ENCODE measurements at places on chromosomes 7 and 10.

DNA sequence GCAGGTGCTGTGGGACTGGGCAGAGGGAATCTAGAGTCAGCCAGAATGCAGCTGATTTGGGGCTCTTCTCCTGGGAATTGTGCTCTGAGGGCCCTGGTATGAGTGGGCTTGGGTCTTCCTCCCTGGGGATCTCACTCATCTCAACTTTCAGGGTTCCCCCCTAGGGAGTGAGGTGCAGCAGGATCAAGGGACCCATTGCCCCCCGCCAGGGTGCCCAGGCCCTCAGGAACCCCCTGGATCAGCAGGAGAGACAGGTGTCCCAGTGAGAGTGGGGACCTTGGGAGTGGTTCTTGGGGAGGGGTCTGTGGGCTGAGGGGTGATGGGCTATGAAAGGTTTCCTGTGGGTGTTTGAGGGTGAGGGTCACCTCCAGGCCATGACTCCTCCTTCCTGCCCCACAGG lies 17.6 kb upstream of the VOPP1 start:
- DNase-seq: no peak

GRCh38 chr7:39526666-39527065 lies 39.5 kb upstream of the YAE1 start:
- DNase-seq: no peak

DNA sequence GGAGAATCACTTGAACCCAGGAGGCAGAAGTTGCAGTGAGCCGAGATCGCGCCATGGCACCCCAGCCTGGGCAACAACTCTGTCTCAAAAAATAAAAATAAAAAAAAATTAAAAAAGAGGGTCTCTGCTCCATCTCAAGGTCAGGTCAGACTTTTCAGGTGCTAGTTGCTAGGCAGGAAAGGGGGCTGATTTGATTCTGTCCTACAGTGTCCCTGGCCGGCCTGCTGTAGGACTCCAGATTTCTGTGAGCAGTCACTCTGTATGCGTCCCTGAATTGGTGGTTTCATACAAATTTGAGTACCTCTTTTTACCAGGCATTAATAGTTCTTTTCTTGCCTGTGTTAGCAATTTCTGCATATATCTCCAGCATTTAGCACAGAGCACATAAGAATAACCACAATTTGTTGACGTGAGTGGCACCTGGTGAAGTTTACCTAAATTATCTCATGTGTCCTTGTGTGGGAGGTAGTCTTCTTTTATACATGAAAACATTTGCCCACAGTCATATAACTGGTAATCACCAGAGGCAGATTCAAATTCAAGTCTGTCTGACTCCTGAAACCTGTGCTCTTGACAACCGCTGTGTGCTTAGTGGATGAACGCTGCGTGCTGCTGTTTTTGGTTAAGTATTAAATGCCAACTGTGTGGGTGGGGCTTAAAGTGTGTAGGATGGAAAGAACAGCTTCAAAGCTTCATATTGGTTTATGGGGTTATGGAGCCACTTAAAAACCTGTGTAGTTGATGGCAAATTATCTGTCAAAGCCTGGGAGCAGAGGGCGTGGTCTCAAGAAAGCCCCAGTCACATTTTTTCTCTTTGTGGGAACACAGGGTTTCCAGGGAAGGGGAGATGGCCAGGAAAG lies 3.2 kb upstream of the ZNF775 start:
- no peak for DNase-seq

DNA sequence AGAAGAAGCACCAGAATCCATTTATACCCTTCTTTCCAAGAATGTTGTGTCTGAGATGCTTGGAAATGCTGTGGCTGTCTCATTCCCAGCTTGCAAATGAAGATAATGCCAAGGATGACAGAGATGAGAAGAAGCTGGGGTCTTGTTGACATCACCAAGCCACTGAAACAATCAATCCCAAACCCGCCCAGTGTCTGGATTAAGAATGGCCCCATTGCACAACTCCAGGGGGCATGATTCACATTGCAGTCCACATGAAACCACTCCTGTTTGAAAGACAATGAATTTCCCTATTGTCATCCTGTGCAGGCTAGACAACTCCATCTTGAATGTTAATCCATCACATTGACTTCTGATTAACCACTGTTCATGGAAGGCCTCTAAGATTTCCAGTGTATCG lies 28.6 kb downstream of the SORBS1 start:
- DNase-seq: no peak

- no peak for DNase-seq
Measured at GRCh38 chr10:104252368-104252767, 2.3 kb upstream of the GSTO1 start.

DNA sequence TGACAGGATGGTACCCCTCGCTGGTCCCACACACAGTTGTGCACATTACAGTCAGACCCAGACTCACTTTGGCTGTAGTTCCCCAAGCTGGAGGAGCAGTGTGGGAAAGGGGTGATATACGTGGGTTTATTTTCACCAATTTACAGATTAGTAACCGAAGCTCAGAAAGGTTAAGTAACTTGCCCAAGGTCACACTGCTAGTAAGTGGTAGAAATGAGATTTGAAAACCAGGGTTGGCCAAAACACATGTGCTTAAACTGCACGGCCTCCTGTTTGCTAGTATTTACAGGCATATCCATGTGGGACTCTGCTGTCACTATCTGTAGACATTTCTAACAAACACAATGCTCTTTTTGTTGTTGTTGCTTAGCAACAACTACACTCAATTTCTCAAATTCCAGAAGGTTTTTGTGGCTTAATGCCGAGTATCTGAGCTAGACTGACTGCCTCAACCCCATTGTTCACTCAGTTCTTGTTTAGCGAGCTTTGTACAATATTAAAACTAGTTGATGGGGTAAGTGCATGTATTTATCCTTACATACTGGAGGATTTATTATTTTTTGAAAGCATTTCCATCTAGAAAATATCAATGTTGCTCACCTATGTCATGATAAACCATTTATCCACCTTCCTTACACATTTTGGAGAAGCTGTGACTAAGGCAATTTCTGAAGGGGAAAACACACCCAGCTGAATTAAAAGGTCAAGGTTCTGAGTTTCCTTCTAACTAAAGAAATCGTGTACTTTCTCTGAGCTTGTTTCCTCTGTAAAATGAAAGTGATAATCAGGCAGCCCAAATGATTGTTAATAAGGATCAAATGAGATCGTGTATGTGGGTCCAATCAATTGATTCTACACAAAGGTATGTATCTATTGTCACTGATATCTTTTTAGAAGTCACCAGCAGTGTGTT lies 5.3 kb upstream of the TMEM139 start:
- DNase-seq: no peak

DNA sequence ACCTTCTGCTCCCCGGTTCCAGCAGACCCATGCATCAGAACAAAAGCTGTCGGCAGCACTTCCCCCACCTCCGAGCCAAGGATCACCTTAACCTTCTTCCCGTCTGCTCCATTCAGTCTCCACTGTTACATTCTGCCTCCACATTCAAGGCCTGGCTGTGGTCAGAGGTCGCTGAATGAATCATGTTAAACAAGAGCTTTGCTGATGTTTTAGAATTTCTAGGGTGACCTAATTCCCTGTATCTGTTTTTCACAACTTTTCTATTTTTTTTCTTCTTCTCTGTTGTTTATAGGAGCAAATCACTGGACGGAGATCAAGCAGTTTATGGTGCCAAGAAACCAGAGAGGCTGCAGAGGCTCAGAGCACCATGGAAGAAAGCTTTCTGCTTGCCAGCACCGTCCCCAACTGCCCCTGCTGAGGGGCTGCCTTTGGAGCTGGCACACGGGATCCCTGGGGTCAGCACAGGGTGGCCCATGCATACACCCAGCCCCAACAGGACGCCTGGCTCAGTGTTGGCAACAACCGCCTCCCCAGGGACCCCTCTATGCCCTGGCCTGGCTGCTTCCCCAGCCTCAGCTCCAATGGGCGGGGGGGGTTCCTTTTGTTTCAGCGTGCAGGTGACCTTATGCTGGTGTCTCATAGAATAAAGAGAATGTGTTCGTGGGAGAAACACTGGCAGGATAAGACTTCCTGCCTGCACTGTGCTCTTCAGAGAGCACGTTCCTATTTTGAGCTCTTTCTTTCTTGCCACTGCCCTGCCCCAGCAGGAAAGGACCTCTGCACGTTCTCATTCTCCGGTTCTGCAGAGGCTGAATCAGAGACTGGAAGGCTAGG lies 182.7 kb upstream of the LYZL2 start:
- no peak for DNase-seq

GRCh38 chr7:158740013-158740656 lies 35.5 kb upstream of the NCAPG2 start:
- peak; percentile 71 for DNase-seq

GRCh38 chr7:125644109-125644508 lies 714.5 kb upstream of the POT1 start:
- no peak for DNase-seq

DNA sequence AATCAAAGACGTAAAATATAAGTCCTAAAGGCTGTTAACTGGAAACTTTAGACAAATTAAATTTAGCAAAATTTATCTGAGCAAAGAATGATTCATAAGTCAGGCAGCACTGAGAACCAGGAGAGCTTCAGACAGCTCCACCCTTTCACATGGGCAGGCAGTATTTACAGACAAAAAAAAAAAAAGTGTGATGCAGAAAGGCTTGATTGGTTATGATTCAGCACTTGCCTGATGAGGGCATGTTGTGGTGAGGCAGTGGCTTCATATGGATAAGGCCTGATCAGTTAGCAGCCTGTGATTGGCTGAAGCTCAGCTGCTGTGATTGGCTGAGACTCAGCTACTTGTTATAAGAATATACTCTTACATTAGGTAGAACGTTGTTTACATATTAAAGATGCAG lies 495.4 kb upstream of the POM121L12 start:
- DNase-seq: no peak

DNA sequence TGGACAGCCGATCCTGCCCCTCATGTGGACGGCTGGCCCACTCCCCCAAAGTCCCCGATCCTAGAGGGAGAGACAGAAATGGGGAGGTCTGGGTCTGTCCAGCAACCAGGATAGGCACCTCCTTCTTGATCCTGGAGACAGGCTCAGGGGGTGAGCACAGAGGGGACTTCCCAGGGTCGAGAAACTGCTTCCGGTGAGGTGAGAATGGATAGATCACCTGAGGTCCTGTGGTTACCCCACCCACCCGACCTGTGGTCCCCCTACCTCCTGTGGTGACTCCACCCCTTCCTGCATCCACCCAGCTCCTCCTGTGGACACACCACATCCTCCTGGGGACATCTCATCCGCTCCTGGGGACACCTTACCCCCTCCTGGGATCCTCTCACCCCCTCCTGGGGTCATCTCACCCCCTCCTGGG lies 27.4 kb upstream of the RASGEF1A start:
- no peak for DNase-seq

- DNase-seq: no peak
Measured at GRCh38 chr10:132932461-132933307, 9.7 kb downstream of the CFAP46 start.

GRCh38 chr7:157466867-157467261 lies 130.1 kb downstream of the DNAJB6 start:
- DNase-seq: peak; percentile 80

DNA sequence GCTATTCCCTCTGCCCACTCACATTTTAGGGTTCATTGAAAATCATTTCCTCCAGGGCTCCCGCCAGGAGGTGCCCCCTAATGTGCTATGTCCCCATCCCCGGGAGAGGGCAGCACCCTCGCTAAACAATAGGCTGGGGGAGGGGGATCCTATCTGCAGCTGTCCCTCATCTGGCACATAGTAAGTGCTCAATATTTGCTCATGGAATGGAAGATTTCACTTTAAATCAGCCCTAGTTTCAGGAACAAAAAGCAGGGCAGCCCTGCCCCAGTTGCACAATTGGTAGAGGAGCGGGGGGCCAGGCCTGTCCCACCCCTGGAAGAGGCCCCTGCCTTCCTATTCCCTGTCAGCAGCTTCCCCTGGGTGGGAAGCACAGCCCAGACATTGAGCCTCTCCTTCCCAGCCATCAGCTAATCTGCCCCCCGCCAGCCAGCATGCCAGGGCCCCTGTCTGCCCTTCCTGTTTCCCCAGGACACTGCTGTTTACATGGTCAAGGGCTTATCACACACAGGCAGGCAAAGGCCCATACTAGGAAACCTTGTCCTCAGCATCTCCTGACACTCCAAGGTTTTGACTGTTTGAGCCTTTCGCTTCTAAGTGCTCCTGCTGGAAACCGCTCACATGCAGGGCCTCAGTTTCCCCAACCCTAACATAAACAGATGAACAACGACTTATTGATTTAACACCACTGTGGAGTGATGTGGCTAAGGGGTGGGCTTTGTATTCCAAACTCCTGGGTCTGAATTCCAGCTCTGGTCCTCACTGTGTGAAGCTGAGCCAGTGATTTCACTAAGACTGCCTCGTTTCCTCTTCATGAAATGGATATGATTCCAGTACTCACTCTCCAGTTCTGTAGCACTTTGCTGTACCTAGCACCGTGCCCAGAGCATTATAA lies 130.7 kb upstream of the ZMIZ1 start:
- DNase-seq: no peak

All from osteocyte (in vitro differentiated cells).